ENCODE measurements at places on chromosomes 3 and 15. TPM values are rescaled to one million over a fixed set of nuclear protein-coding genes. Genes with fewer than 3 reads are reported as not detected.

The FETUB gene
- not detected for total RNA-seq

The TNFSF10 gene
- not detected for total RNA-seq

The AHSG gene
- total RNA-seq = not detected

The FLNB gene
- total RNA-seq = 70.8 TPM

The SELENOK gene
- total RNA-seq = 14.9 TPM

The ALS2CL gene
- total RNA-seq = 0.35 TPM

The INSYN1 gene
- total RNA-seq = 0.68 TPM

The KY gene
- total RNA-seq = 0.12 TPM

The ISLR2 gene
- total RNA-seq = under 0.01 TPM

The TGM5 gene
- total RNA-seq = not detected

The MYL3 gene
- 0.12 TPM for total RNA-seq

The RTP3 gene
- total RNA-seq = not detected

The IFT122 gene
- 21.8 TPM for total RNA-seq

The NAALADL2 gene
- 2.6 TPM for total RNA-seq

The SIDT1 gene
- total RNA-seq = not detected

All from pericardium fibroblast (primary cell).